ENCODE measurements at places on chromosomes 6 and 20.

- no peak for DNase-seq
Observed at GRCh38 chr6:33423777-33424176, 3.9 kb downstream of the SYNGAP1 start.

- peak; percentile 73 for DNase-seq
Observed at GRCh38 chr6:3157131-3157933, at the start of gene TUBB2A. Gene TUBB2A, minus strand, starts transcription at chr6:3157544. Its CDS starts 81 bp downstream, at chr6:3157463.

GRCh38 chr6:12649325-12649724, 67.2 kb upstream of the PHACTR1 start:
- DNase-seq: no peak

DNA sequence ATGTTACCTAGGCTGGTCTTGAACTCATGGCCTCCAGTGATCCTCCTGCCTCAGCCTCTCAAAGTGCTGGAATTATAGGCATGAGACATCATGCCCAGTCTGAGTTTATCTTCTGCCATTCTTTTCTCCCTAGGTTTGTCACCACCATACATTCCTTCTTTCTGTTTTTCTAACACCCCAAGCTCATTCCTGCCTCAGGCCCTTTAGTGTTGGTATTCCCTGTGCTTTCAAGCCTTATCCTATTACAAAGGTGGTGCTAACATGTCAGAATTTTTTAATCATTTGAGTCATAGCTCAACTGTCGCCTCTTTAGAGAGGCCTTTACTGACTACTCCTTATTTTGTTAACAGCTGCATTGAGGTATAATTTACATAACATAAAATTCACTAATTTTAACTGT, 221.1 kb upstream of the PRSS16 start:
- DNase-seq: no peak

DNA sequence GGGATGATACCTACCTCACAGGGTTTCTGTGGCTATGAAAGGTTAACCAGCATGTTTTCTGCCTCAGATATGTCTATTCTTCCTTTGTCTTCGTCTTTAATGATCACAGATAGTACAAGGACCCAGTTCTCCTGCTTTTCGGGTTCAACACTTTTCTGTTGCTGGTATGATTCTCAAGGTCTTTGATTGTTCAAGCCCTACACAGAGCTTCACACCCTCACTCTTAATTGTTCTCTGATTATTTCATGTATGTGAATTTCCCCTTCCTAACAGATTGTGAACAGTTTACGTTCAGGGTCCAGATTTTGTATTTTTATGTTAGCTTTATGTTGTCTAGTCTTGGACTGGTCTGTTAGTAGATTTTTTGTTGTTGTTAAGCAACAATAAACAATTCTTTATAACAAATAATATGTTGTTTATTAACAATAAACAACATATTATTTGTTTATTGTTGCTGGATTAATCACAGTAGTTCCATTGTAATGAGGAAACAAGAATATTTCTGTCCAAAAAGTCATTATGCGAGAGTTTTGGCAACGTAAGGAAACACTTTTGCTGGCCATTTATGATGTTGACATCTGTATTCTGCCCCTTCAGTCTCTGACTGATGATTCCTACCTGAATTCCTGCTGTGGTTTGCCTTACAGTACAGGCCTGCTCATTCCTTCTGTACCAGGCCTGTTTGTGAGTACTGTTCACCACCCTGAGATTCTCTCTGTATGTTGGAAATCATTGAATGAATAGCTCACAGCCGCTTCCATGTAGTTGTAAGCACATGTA, 27.2 kb upstream of the TULP4 start:
- no peak for DNase-seq

- no peak for DNase-seq
Observed at GRCh38 chr6:133877116-133877515, 11.8 kb upstream of the TCF21 start.

DNA sequence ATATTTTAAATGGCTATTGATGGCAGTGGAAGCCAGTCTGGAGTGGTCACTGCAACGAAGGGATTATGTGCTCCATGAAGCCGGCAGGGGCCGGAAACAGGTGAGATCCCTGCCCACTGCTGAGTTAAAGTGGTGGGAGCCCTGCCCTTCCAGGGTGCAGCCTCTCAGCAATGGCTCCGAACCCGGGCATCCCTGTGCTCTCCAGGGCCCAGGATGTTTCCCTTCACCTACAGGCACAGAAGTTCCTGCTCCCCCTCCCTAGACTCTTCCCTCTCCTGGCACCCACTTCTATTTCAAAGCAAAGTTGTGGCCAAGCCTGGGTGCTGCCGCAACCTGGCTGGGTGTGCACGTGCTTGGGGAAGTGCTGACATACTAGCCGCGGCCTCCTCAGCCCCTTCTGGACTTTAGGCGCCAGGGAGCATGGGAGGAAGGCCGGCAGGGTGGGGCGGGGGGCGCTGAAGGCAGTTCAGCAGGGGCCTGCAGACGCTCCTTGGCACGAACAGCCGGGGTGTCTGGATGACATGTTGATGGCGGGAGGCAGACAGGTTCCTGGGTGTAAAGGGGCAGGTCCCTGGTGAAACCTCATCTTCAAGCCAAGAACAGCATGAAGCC, 452.3 kb downstream of the HTR1B start:
- no peak for DNase-seq

DNA sequence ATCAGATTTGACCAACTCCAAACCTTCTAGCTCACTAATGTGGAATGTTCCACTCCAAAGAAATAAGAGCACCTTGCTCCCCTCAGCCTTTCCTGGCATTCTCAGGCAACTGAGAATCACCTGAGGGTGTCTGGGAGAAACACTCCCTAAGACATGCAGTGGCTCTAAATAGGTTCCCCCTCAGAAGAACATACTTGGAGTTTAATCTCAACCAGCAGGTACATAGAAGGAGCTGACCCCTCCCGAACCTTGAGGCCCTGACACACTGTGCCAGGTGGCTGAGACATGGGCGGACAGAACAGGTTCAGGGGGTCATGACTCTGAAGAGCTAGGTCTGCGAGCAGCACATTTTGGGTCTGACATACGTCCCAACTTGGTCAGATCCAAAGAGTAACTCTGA, 107.6 kb upstream of the MAP3K4 start:
- DNase-seq: no peak

GRCh38 chr20:56865055-56865454, 235.9 kb downstream of the TFAP2C start:
- no peak for DNase-seq

DNA sequence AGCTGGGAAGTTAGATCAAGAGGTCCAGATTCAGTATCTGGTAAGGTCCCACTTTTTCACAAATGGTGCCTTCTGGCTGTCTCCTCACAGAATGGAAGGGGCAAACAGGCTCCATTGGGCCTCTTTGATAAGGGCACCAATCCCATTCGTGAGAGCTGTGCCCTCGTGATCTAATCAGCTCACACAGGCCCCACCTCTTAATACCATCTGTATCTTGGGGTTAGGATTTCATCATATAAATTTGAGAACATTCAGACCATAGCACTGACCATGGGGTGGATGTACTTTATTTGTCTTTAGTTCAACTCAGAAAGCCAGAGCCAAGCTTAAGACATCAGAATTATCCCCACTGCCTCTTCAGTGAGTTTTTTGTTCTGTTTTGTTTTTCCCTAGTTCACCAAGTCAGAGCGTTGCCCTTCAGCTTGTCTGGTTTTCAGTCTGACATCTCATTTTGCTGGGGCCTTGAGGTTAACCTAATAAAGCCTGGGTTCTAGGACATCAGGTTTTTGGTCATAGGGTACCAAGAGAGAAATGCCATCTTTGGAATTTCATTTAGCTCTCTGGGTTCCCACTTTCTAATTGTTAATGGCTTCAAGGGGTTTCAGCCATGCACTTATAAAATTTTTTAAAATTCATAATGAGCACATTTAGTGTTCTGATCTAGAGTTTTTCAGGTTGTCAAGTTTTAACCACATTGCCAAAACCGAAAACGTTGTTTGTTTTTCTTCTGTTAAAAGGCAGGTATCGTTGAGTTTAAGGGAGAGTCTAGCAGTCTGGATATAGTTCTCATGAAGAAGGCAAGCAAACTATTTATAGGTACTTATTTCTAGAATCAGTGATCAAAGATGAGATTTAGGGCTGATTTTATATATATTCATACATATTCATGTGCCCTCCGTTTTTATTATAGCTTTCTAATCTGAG, 19.0 kb downstream of the SENP6 start:
- DNase-seq: no peak

DNA sequence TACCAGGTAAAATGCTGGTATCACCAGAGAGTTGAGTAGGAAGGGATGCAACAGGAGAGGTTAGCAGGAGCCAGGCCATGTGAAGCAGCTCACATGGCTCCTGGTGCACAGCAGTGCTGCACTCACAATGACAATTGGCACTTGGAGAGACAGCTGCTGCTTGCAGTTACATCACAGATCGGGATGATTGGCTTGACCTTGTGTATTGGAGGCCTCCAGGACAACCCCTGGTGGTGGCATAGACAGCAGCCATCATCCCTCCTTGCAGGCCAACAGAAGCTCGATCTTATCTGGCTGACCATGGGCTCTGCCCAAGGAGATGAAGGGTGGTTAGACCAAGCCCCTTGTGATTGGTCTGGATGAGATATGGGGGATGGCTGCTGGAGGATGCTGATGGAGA, 73.0 kb downstream of the EYA2 start:
- DNase-seq: no peak

- no peak for DNase-seq
Observed at GRCh38 chr6:26330859-26331217, 34.2 kb upstream of the BTN3A2 start.

DNA sequence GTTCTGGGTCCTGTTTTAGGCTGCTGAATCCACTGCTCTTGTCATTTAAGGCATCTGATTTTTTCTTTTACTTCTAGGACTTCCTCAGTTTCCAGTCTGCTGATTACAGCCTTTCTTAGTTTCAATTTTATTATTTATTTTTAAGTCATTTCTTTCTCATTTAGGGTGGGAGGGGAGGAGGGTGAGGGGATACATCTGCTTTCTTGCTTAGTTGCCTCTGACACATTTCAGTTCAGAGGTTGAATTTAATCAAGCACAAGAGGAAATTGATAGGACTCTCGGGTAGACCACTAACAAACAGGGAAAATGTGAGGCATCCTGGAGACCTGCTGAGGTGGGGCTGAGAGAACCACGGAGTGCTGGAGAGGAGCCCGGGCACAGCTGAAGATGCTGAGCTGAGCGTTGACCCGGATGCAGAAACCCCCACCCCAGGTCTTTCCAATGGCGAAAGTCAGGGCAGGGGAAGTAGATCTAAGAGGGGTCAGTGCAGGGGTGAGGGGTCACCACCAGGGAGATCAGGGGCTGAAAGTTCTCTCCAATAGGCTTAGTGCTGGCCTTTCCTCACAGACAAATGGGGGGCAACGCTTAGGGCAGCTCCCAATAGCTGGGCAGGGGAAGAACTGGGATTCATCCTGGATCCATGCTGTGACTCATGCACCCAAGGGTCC, 7.6 kb upstream of the TREML2 start:
- DNase-seq: no peak

DNA sequence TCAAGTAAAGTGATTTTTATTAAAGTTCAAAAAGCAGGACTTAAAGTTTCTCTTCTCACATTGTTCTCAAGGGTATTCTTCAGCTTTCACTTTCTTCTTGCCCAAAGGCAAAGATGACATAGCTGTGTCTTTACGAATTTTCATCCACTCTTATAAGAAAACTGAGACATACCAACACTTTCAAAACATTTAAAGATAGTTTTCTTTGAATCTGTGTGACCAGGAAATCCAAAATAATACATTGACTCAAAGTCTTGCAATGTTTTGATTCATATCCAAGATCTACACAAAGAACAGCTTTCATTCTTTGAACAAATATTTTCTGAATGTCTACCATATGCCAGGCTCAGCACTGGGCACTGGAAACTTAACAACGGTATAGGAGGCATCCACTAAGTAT, 117.9 kb downstream of the SIM1 start:
- no peak for DNase-seq

DNA sequence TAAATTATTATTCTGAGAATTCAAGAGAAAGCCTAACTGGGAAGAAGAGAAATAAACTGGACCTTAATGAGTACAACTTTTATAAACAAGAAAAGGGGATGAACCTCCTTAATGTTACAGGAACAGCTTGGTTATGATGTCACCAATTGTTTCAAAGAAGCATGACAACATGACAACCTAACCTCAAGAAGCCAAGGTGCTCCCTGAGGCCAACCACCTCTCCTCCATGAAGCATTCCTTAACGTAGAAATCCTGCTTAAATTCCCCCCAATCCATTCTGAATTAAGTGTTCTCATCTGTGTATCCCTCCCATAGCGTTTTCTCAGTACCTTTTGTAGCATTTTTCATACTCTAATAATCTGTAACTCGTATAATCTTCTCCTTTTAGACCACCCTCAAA, 1.7 kb downstream of the HBS1L start:
- no peak for DNase-seq

DNA sequence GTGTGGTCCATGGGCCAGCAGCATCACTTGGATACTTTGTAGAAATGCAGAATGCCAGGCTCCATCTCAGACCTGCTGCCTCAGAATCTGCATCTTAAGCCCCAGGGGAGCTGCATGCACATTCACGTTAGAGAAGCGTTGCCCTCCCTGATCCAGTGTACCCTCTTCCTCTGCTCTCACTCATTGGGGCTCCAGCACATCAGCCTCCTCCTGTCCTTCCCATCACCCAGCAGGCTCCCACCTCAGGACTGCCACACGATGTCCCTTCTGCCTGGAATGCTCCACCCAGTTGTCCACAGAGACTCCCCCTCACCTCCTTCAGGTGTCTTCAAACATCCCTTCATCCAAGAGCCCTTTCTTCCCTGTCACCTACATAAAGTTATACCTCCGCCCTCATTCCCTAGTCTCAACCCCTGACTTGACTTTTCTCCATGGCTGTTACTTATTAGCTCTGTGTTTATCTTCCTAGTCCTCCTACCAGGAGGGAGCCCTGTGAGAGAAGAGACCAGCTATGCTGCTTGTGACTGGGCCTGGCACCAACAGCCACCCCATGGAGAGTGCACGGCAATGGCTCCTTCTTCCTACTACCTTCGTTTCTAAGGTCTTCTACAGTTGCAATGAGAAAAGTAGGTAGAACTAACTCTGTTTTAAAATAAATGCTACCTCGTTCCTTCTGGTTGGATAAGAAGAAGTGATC, 3.3 kb upstream of the ACSS1 start:
- no peak for DNase-seq

GRCh38 chr20:32975698-32976674, 28.2 kb downstream of the SUN5 start:
- DNase-seq: no peak

GRCh38 chr6:4533576-4533975, 242.6 kb upstream of the CDYL start:
- no peak for DNase-seq

DNA sequence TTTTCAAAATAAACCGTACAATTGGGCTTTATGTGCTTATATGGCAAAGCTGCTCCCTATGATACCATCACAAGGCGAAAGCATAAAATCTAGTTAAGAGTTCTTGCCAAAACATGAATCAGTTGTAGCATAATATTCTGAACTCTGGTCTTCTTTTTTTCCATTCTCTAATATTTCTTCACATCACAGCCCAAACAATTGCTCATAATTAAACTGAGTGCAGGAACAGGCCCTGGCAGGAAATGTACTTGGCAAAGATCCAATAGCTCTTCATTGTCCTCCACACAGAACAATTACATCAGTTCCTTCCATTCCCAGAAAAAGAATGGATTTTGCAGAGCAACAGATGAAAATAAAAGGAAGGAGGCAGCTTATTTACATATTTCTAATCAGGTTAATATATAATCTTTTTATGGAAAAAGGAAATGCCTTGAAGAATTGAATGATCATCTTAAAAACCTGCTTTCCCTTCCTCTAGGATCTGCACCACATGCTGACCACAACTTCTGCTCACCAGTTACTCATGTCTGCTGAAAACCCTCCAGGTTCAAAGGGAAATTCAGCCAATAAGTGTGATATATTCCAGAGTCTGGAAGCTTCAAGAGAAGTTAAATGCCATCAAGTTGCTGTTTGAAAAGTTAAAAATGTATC, 123.3 kb upstream of the COL21A1 start:
- no peak for DNase-seq

Measured in neural crest cell (in vitro differentiated cells).